ENCODE measurements at places on chromosomes 4 and X.
A peak's percentile ranks its signal among the peaks of the same experiment; 100 is the strongest.

- no peak for DNase-seq
These were observed 22.7 kb upstream of the RNF212 start for GRCh38 chr4:1136048-1136447.

- DNase-seq, result peak; percentile 64
These were observed 1136.9 kb upstream of the PRKX start for GRCh38 chrX:4850312-4850711.

- DNase-seq, result no peak
These were observed 965.3 kb downstream of the CCSER1 start for GRCh38 chr4:91092398-91092980.

- no peak for DNase-seq
These were observed 332.7 kb downstream of the PRDM5 start for GRCh38 chr4:120589787-120590186.

DNA sequence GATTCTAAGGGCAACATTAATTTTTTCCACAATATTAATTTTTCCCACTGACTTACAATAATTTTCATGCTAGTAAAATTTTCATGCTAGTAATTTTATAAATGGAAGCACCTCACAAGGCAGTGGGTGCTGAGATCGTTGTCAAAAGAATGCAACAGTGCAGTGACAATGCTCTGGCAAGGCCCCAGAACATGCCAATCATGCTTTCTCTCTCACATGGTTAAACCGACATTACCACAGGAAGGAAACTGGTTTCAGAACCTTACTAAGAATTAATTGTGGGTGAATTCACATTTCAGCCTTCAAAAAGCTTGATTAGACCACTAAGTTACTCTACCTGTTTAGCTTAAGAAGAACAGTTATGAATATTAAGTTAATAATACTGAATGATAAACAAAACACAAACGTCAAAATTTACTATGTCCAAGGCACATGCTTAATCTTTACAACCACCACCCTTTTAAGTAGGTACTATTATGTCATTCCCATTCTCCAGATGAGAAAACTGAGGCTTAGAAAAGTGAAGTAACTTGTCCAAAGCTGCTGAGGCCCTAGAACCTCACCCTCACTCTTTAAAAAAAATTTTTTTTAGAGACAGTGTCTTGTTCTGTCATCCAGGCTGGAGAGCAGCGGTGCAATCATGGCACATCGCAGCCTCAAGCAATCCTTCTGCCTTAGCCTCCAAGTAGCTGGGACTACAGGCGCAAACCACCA, 10.0 kb upstream of the OPHN1 start:
- no peak for DNase-seq

- DNase-seq, result no peak
These were observed 39.3 kb downstream of the SH3KBP1 start for GRCh38 chrX:19848110-19848509.

- DNase-seq, result no peak
These were observed 238.4 kb downstream of the SNCA start for GRCh38 chr4:89598602-89599001.

GRCh38 chr4:612749-613125, 12.6 kb upstream of the PDE6B start:
- DNase-seq, result no peak

DNA sequence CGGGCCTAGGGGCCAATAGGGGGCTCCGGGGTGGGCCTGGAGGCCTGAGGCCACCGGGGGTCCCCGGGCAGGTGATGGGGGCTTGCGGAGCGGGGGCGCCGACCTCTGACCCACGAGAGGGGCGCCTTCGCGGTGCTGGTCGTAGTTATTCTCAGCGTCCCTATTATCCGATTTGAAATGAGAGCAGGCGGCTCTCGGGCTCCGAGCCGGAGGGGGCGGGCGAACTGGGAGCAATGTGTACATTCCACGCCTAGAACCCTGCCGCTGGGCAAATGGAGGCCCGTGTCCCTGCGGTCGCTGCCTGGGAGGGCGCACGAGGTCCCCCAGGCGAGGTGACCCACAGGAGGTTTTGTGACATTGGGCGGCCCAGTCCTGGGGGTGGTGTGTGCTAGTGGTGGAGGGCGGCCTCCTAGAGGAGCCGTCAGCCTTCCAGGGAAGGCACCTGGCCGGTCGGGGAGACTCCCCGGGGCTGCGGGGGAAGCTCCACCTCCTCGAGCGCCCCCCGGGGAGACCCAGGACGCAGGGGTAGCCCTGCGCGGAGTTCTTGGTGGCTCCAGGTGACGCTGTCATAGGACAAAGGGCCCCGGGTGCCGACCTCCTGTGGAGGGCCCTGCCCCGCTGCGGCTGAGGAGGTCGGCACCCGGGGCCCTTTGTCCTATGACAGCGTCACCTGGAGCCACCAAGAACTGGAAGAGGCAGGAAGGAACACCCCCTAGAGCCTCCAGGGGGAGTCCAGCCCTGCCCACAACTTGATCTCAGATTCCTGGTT, 102.6 kb upstream of the PRKX start:
- DNase-seq, result no peak

- DNase-seq, result no peak
These were observed 191.4 kb downstream of the TSPAN5 start for GRCh38 chr4:98466868-98467599.

DNA sequence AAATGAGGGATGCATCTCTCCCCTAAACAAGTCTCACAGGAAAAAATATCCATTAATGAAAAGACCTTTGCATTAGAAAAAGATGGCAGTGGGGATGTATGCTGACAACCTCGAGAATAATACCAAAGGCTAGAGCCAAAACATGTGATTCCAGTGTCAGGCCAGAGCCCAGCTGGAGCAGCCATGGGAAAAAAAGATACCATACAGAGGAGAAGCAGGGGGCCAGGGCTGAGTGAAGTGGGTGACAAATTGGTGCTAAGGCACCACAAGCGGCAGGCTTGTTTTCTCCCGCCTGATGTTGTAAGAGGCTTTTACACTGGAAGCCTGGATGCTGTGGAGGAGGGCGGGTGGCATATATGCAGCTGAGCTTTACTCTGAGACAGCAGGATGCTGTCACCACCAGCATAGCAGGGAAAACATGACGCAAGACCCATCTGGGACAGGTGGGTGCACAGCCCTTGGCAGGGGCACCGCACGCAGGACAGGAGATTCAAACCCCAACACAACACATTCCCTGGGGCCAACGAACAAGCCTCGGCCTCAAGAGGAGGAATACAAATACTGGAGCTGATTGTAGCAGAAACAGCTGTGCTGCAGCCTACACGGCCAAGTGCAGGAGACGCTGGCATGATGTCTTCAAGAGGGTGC, 91.9 kb downstream of the TSPAN5 start:
- peak; percentile 80 for DNase-seq

DNA sequence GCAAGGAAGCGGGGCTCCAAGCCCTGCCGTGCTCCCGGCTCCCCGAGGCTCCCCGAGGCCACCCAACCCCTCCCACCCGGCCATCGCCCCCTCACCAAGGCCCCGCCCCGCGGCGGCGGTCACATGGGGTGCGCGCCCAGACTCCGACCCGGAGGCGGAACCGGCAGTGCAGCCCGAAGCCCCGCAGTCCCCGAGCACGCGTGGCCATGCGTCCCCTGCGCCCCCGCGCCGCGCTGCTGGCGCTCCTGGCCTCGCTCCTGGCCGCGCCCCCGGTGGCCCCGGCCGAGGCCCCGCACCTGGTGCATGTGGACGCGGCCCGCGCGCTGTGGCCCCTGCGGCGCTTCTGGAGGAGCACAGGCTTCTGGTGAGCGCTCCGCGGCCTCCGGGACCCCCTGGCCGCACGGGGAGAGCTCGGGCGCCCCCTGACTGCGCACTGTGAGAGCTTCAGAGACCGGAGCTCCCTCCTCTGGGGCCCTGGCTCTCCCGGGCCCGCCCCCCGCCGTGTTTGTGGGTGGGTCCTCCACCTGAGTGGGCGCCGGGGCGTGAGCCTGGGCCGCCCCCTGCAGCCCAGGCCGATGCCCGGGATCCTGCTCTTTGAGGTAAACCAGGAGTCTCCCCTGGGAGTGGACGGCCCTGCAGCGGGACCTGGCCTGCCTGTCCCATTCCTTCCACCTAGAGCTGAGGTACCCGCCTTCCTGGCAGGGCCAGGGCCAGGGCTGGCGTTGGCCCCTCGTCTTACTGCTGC, at the start of gene IDUA:
Gene IDUA (plus strand): TSS at position 166 of the 745 bp plus-strand sequence. CDS start 41 bp downstream, at position 207.
- DNase-seq, result peak; percentile 75

GRCh38 chr4:22498866-22499265, 17.0 kb downstream of the ADGRA3 start:
- no peak for DNase-seq

- DNase-seq, result no peak
These were observed 332.1 kb downstream of the ARAP2 start for GRCh38 chr4:35912174-35912573.

DNA sequence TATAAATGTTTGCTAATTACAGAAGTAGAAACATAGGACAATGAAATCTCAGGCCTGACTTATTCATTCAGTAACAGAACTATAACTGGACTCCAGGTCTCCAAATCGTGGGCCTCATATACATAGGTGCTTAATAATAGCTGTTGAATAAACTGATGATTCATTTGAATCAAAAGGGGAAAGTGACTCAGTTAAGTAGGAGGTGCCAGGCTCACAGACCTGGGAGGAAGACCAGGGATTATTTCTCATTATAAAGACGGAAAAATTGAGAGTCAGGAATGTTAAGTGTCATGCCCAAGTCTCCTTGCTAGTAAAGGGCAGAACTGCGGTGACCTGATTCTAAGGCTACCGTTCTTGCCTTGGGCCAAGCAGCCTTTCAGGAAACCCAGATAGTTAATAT, 131.5 kb downstream of the HS3ST1 start:
- no peak for DNase-seq

GRCh38 chr4:182023469-182023868, 219.7 kb upstream of the TENM3 start:
- no peak for DNase-seq

- DNase-seq, result no peak
These were observed 958.0 kb downstream of the STPG2 start for GRCh38 chr4:97185233-97185632.

DNA sequence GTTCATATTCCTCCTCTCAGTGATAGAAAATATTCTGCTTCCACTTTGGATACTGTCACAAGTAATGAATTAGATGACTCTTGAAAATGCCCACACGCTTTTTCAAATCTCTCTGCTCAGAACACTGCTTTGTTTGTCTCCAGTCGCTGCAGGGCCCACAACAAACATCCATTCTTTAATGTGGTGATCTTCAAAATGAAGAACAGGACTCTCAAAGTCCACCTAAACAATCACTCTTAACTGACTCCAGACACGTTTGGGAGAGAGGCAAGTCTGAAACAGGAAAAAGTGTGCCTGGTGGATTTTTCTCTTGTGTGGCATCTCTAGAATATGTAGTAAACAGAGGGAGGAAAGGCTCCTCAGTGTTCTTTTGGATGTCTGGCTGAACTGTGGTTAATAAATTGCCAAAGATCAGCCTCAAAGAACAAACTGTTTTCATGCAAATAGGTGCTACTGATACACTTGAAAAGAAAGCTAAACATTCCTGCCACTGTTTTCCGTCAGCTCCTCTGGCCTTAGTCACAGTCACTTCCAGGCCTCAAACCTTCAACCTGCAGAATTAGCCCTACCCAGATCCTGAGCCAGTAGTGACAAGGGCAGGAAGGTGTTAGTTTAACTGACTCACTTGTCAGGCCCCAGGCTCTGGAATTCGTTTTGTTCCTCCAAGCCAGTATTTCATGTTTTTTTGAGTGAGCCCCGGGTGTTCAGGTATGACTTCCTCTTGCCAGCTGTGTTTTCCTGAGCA, 259.6 kb upstream of the GPC4 start:
- DNase-seq, result no peak

DNA sequence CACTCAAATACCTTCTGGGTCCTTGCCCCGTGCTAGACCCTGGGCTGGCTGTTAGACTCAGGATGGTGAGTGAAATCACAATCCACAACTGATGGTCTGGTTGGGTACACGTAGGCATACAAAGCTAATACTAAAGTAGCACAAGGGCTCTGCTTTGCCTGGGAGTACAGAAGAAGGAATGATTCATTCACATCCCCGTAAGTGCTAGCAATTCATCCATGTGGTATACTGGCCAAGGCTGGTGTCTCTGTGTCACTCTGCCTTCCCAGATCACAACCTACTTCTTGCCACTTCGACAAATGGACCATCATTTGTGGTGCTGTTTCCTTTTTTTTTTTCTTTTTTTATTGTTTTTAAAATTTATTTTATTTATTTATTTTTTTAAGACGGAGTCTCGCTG, 19.7 kb upstream of the RBM47 start:
- DNase-seq, result no peak

- no peak for DNase-seq
These were observed 7.0 kb upstream of the AKAP17A start for GRCh38 chrX:1584237-1585011.

DNA sequence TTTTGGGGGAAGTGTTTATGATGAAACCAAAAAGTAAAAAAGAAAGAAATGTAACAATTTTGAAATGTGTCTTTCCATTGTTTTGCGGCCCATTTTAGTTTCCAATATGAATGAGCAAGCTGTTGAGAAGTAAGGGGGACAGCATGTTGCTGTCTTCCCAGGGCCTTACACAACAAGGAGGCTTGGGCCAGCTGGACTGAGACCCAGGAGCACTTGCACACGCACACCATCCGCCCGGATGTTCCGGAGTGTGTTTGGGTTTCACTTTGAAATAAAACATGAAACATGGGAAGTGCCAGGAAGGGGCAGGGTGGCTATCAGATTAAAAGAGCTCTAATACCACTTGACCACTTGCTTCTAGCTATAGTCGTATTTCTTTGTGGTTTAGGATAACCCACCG, 144.4 kb downstream of the NHS start:
- no peak for DNase-seq

GRCh38 chr4:86924811-86925210, 10.0 kb upstream of the AFF1 start:
- DNase-seq, result no peak

DNA sequence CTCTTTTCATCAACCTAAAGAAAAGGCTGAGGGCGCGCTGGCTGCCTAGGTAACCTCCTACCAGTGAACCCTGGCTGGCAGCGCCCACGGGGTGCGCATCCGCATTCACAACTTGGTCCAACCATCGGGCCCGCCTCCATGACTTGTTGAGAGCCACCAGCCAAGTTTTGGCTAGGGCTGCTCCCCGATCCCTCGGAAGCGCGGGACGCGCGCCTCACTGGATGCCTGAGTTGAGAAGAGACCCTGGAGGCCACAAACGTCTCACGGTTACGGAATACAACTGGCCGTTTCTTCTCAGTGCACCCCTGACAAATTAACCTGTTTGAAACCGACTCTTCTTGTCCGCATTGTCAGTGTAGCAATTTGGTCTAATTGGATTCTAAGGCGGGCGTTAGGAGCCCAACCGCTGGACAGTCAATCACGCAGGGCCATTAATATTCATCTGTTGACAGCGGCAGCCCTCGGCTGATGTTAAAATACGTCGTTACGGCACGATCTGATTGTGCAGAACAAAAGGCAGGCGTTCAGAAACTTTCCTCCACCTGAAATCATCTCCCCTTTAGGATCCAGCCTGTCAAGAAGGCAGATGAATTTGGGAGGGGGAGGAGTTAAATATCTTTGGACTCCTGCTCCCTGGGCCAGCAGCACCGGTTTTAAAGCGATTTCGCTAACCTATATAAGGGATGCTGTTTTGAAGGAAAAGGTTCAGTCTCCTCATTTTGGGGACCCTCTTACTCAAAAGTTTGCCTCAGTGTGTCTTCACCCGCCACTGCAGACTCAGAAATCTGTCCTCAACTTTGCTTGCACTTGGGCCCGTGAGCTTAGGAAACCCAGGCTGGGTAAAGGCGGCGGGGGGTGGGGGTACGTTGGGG, 1.2 kb downstream of the GPC3 start:
- DNase-seq, result no peak

- no peak for DNase-seq
These were observed 8.5 kb downstream of the FMR1 start for GRCh38 chrX:147920161-147920666.
